ENCODE measurements at places on chromosomes 2 and 18.

DNA sequence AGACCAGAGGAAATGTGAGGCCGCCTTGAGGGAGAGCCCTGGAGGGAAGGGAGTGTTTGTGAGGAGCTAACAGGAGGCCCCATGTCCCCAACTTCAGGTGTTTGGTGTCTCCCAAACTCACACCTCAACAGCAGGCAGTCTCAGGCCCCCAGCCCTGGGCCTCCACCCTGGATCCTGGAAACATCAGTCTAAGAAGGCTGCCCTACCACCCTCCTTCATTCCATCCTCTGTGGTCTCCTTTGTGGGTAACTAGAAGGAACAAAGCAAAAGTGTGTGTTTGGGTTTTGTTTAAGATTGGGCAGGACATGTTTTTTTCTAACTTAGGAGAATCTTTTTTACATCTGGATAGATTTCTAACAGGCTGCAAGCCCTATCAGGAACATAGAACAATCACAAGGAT, 404.3 kb downstream of the BCL11A start:
- DNase-seq: no peak

- no peak for DNase-seq
Measured at GRCh38 chr2:120593921-120594686, 141.6 kb upstream of the GLI2 start.

DNA sequence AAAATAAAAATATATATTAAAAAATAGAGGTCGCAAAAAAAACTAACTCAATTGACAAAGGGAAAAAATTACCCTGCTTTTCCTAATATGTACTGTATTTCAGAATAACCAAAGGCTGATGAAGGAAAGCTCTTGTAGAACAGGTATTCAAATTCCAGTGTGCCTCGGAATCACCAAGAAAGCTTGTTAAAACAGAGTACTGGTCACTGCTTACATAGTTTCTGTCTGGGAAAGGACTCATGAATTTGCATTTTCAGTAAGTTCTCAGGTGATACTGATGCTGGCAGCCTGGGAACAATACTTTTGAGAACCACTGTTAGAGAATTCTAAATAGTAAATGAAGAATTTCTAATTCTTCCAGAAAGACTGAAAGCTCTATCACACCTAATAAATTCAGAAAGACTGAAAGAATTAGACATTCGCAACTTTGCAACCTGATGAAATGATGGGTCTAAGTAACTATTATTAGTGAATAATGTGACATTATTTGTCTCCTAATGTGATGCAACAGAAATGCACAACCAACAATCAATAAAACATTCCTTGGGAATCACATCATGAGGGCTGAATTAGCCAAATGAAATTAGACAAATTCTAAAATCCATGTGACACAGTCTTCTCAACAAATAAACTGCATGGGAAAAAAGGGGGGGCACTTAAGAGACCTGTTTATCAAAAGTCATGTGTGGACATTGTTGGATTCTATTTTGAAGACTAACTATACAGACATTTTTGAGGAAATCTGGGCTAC, 21.9 kb downstream of the RPRD1A start:
- DNase-seq: no peak

- no peak for DNase-seq
Measured at GRCh38 chr2:230879271-230879882, 14.6 kb downstream of the ITM2C start.

GRCh38 chr18:14914771-14915170, 166.8 kb downstream of the ANKRD30B start:
- no peak for DNase-seq

GRCh38 chr2:123448801-123449200, 576.3 kb upstream of the CNTNAP5 start:
- DNase-seq: no peak
